ENCODE measurements at places on chromosomes 2 and 18.

GRCh38 chr18:60145776-60146175, 226.8 kb downstream of the MC4R start:
- no peak for DNase-seq

DNA sequence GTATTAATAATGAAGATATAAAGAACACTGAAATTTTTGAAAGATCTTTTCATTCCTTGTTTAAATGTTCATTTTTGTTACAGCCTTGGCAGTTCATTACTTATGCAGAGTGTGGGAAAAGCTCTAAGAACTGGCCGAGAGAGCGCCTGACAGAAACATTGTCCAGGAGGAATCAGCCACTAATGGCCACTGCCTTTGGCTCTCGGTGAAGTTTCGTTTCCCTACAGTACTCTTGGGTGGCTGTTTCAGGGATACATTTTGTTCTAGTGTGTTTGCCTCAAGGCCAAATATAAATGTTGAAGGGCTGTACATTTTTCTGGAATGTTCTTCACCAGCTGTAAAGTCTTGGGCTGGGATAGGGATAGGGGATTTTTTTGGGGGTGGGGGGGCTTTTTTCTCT, 10.7 kb downstream of the SPTBN1 start:
- DNase-seq, result no peak

GRCh38 chr18:361941-362310, 94.1 kb upstream of the THOC1 start:
- DNase-seq, result peak; percentile 49

GRCh38 chr18:64966667-64967066, 784.1 kb upstream of the CDH7 start:
- no peak for DNase-seq

DNA sequence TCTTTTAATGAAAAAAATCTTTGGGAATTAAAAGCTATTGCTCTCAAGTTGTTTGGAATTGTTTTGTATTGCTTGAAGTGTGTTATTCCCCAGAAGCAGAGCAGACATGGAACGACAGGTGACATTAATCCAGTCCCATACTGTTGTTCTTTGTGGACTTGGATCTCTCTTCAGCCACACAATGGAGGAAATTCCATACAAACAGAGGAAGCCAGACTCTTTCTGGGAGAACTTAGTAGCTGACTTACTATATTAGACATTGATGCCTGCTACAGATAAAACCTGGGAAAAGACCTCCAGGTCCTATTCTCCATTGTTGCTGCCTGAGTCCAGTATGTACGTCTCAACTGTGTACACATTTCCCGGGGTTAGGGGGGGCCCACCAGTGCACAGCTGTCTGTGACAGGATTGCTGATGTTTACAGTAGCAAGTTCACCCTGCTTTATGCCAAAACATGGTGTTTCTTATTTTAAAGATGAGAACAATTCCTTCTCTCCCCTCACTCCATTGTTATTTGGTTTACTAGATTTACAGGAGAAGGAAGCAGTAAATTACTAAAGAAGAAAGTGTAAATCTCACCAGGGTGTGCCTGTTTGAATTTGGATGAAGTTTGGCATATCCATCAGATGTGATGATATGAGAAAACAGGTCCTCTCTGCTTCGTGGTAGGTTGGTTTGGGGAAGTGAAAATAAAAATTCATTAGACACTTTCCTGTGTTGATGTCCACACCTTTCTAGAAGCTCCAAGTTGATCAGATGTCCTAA, 142.4 kb upstream of the RBBP8 start:
- DNase-seq, result no peak

DNA sequence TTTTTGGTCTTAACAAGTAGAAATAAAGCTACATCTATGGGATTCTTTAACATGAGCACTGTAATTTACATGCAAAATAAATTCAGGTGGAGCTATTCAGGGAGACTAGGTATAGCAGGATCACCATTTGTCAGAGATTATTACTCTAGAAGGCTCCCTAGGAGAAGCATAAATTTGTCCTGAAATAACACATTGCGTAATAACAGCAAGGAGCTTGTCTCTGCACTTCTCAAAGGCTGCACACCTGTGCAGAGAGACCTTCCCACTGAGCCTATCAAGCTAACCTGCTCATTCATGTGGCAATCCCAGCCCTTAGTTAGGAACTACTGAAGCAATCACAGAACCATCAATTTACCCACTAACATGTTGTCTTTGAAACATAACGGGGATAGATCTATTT, 437.4 kb upstream of the MC4R start:
- DNase-seq, result no peak

DNA sequence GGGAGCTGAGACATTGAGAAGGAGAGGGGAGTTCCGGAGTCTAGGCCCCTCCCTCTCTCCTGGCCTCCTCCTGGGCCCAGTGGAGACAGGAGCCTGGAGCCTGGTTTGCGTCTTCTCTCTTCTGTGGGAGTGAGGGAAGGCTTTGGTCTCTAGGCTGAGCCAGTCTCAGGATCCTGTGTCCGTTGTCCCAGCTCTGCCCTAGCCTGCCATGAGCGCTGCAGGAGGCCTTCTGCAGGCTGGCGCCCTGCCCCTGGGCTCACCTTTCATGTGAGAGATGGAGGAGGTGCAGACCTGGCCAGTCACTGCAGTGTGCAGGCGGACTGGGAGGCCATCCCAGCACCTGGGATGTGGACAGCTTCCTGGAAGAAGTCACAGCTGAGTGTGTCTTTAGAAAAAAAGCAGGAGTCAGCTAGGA, 8.7 kb downstream of the IMPA2 start:
- DNase-seq, result no peak

GRCh38 chr18:58243401-58243800, 199.4 kb downstream of the NEDD4L start:
- no peak for DNase-seq

DNA sequence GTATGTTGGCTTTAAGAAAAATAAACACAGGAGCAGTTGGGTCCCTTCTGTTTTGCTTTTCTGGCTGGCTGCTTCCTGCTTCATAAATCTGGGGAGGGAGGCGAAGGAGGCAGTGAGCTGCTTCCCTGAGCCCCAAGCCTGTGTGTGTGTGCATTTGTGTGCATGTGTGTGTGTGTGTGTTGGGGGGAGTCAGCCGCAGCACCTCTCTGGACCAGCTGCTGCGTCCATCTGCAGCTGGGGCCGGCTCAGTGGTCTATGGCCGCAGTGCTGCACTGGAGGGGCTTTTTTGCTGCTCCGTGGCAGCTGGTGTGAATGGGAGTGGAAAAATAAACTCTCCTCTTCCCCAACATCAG, 192.3 kb downstream of the RNF144A start:
- DNase-seq, result no peak

GRCh38 chr2:43387092-43388062, 161.0 kb upstream of the ZFP36L2 start:
- peak; percentile 42 for DNase-seq

GRCh38 chr2:167898340-167898739, 349.1 kb downstream of the STK39 start:
- no peak for DNase-seq

GRCh38 chr2:233470839-233471238, 95.7 kb downstream of the USP40 start:
- no peak for DNase-seq

- peak; percentile 53 for DNase-seq
Measured at GRCh38 chr2:111522231-111522768, 361.7 kb downstream of the ANAPC1 start.
